GM23248 (cell line): ENCODE measurements at places on chromosomes 7 and 10. TPM values are rescaled to one million over a fixed set of nuclear protein-coding genes. Genes with fewer than 3 reads are reported as not detected.

RBM28 gene
- 25.7 and 29.1 TPM in 2 replicates for polyA plus RNA-seq

WNT8B gene
- polyA plus RNA-seq, result not detected in 2 replicates

DNA sequence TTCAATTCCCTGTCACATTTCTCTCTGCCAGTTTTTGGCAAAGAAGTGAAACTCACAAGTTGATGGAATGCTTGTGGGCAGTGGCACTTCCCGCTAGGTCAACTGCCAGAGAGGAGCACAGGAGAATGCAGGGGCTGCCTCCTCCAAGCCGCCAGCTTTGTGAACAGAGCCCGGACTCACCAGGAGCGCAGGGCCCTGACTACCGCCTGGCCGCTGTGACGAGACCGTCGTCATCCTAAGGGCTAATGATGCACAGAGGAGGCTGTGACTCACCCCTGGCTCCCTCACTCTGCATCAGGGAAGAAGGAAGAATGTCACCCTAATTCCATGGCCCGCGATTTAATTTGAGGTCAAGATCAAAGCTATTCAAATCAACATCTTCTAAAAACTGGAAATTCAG lies 123.9 kb downstream of the TAX1BP1 start:
- DNase-seq, result no peak

SMKR1 gene
- 0.18 and 0.70 TPM in 2 replicates for polyA plus RNA-seq

OPALIN gene
- not detected in 2 replicates for polyA plus RNA-seq

CELF2 gene
- 26.5 and 27.5 TPM in 2 replicates for polyA plus RNA-seq

GRCh38 chr10:35641676-35642034 lies 441 bp downstream of the FZD8 start:
- peak; percentile 84 for DNase-seq

DNA sequence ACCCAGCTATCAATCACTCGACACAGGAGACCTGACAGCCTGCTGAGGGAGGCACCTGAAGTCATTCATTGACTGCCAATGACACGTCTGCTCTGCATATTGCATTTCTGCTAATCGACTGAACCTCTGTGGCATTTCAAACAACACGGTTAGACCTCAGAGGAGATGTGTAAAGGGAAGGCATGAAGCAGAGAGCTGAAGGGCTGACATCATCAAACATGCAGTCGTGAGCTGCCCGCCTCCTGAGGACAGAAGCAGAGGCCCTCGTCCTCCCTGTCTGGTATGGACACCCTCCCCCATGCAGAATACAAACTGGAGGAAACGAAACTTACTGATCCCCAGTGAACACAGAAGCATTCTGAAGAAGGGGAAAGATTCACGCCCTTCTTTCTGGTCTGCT lies 462.6 kb upstream of the MGMT start:
- DNase-seq, result no peak

DNA sequence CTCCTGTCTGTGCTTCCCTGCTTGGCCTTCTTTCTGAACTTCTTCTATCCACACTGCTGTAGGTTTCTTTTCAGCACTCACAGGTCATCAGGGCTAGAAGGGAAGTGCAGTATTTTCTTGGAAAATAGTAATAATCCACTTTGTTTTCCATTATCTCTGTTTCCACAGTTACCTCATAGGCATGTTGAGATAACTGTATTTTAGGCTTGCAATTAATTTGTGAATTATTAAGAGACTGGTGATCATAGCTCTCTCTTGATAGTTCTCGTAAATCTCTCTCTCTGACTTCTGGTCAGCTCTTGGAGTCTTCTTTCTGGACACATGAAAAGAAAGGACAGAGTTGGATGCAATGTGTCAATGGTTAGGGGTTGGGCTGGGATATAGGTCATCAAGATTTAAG lies 243.6 kb upstream of the IGFBP3 start:
- no peak for DNase-seq
